GM12878 (cell line): ENCODE measurements at places on chromosomes 5 and 9.

DNA sequence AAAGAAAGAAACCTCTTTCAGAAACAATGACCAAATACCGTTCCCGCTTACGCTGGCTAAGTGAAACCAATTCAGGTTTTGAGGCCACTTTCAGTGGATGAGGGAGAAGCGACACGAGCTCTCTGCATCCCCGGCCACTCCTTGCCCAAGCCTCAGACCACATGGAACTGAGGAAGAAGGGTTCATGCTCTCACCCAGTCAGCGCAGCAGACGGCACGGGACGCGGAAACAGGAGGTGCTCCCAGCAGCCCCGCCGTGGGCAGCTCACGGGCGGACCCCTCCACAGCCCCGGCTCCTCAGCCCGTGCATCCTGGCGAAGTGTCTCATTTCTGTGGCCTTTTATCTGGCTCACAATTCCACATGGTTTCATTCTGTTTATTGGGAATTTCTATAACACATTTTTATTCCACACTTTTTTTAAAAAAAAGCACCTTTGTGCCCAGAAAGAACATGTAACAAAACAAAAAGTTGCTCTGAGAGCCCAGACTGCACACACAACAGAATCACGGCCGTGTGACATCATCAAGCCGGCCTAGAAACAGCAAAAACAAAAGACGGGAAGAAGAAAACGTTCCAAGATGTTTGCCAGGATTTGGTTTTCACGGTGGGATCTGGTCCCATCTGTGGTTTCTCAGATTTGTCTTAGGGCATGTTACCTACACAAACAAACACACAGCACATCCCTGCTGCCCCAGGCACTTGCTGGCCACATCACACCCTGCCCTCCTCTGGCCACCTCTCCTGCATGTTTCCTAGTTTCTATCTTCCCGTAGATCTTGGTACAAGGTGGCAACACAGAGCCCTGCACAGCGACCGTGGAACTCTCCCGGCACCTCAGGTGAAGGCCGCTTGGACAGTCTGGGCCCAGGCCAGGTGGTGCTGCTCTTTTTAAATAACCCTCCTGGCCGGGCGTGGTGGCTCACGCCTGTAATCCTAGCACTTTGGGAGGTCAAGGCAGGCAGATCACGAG lies 16.2 kb downstream of the QSOX2 start:
- DNase-seq: no peak

DNA sequence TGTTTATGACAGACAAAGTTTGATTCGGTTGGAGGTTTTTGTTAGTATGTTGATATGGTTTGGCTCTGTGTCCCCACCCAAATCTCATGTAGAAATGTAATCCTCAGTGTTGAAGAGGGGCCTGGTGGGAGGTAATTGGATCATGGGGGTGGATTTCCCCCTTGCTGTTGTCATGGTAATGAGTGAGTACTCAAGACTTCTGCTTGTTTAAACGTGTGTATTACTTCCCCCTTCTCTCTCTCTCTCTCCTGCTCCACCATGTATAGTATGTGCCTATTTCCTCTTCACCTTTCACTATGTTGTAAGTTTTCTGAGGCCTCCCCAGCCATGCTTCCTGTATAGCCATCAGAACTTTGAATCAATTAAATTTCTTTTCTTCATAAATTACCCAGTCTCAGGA lies 415.1 kb downstream of the HCN1 start:
- no peak for DNase-seq

- DNase-seq: no peak
Observed at GRCh38 chr9:72383978-72384709, 19.1 kb upstream of the ZFAND5 start.

DNA sequence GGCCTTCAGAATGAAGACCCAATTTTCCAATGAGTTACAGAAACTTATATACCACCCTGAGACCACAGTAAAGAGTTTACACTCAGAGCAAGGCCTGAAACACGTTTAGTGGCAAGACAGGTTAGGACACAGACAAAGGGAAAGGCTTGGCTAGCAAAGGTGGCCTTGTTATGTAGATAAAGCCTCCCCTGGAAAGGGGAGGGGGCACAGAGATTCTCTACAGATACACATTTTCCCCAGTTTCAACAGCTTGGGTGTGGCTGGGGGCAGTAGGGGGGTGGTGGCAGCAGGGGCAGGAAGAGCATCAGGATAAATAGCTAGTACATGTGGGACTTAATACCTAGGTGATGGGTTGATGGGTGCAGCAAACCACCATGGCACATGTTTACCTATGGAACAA lies 51.9 kb upstream of the PPP1R2B start:
- DNase-seq: no peak

DNA sequence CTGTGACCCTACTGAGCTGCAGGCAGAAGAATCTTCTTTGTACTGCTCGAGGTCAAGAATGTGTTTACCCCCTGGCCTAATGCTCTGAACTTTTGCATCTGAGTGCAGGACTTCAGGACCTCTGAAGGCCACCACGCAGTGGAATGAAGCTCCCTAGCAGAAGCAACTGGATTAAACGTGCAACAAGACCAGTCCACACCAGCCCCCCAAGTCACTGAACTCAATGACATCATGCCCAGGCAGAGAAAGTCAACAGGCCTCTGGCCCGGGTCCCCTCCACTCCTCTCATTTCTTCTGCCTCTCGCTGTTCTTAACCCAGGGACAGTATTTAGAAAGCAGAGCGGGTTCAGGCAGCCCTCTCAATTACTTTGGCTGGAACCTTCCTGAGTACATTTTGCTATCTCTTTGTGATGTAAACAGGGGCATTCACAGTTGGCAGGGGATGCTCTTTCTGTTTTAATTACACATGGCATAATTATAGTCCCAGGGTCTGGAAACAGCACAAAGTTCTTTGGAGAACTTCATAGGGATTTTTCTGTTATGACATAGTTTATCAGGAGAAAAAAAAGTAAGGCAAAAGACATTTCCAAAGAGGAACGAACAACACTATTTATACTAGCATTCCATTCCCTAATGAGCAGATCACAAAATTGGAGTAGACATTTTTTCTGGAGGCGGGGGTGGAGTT lies 108.2 kb upstream of the SPATA31D4 start:
- DNase-seq: no peak

DNA sequence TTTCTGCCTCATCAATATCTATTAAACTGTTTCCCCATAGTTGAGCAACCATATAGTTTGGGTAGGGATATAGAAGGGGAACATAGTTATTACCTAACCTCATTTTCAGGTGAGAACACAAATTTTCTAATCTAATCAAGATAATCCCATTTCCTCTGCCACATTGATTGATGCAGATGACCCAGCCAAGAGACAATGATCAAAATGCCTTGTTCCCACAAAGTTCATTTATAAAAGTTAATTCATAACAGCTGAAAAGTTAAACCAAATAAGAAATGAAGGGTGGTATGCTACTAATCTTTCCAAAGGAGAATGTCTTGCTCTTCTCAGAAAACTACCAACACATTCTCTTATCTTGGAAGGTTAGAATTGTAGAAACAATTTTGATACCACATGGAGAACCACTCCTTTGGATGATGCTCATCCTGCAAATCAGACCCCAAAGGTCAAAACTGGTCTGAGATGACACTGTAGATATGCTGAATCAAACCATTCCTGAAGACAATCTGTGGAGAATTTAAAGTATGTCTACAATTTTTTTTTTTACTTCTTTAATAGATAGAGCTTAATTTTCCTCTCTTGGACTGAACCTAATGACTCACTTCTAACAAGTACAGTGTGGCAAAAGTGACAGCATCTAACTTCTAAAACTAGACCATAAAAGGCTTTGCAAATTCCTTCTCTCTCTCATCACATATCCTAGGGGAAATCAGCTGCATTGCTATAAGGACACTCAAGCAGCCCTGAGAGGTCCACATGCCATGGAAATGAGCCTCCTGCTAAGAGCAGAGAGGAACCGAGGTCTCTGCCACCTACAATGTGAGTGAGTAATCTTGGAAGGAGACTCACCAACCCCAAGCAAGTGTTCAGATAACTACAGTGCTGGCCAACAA lies 586.7 kb upstream of the TUSC1 start:
- no peak for DNase-seq

DNA sequence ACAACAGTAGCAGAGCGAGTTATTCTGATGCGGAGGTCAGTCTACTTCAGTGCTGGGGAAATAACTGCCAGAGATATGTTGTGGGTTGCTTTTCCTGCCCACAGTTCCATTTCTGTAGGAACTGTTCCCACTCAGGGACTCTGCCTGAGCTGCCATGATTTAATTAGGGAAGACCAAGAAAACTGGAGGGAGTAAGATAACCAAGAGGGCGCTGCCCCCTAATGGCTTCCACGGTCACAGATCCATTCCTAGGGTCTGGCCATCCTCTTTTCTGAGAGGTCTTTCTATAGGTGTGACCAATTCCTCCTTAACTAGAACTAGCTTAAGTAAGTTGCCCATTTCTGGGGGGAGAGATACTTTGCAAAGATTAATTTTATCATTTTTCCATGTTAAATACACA lies 125.9 kb downstream of the APBA1 start:
- DNase-seq: no peak

DNA sequence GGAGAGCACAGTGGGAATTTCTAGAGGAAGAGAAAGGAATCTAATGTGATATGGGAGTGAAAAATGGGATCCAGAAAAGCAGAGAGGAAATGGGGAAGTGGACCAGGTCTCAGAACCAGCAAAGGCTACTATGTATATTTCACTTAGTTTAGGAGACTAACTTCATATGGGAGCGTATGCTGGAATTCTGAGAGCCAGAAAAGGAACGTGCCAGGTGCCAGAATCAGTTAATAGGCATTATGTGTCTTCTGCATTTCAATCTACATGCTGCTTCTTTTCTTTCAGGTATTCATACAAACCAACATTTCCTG lies 28.5 kb upstream of the IFNA14 start:
- DNase-seq: no peak

GRCh38 chr9:91677822-91678436 lies 254.3 kb upstream of the NFIL3 start:
- no peak for DNase-seq

- no peak for DNase-seq
Observed at GRCh38 chr5:112697322-112697721, 40.4 kb upstream of the APC start.

GRCh38 chr5:8081179-8081578 lies 212.2 kb downstream of the MTRR start:
- DNase-seq: no peak

- DNase-seq: no peak
Observed at GRCh38 chr5:123389794-123390193, 33.4 kb downstream of the CEP120 start.

DNA sequence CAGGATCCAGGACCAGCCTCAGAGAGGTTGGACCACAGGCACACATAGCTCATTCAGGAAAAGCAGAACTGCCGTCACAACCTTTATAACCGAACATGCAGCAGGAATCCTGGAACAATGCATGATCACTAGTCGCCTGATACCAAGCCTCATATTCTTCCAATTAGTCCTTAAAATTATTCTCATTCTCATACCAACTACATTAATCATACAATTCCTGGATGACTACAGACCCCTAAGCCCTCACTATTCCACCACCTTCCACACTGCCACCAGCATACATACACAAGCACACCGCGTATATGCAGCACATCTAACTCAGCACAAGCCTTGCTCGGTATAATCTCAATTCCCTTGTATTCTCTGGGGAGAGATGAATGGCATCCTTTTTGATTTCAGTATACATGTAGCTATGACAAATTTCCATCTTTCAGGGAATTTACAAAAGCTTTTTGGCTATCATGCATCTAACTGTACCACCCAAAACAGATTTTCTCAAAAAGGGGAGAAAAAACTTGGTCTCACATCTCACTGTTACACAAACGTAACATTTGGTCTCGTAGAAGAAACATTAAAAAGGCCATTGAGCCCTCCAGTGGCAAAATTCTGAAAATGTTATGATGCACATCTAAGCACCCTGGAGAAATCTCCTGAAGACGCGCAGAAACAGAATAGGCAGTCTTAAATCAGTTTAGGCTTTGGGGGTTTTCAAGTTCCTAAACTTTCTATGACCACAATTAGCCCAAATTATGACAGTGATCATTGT lies 46.2 kb downstream of the MCTP1 start:
- no peak for DNase-seq

DNA sequence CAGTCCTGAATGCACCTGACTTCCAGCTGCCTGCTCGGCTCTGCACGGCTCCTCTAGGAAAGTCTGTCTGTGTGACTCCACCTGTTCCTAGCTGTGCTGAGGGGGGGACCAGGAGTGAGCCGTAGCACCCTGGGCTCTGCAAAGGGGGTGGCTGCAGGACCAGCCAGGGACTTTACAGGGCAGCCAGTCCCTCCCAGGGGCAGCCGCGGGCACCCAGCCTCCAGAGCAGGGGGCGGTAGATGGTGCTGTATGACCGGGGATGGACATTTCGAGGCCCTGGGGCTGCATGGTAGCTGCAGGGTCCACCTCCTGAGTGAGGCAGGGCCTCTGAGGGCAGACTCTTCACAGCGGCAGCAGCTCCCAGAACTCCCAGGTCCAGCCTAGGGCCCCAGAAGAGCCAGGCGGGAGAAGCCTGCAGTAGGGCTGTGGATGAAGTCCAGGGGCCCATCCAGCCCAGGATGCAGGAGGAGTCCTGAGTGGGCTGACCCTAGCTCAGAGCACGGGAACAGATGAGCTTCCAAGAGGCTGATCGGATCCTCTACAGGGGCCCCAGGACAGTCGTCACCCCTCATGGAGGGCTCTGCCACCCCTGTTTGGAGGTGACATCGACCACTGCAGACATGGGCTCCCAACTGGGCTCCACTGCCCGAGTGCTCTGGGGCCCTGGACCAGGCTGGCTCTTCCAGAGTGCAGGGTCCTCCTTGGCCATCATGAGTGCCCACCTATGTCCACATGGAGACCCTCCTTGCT lies 105.4 kb downstream of the ZNF354C start:
- DNase-seq: no peak

GRCh38 chr5:132491368-132492364 lies 1.1 kb upstream of the IRF1 start:
- no peak for DNase-seq

DNA sequence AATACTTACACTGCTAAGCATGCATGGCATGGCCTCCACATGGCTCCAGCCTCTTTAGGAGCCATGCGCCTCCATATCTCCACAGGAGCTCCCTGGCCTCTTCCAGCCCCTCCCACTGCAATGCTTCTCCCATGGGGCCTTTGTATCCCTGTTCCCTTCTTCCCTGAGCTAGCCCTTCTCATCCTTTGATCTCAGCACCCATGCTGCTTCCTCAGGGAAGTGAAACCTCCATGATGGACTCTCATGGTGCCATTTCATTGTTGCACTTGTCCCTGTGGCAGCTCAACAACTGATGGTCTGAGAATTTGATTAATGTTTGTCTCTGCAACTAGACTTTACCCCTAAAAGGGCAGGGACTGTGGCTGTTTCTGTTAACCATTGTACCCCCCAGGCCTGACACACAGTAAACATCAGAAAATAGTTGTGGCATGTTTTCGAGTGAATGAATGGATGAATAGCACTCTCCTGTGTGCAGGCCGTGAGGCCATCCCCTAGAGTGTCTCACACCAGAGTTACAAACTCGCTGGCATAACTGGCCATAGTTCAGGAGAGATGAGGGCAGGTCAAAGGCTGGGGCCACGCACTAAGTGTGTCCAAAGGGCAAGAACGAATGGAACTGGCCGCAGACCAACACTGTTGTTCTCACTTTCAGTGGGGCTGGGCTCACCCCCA lies 6.6 kb downstream of the IDNK start:
- no peak for DNase-seq
